ENCODE measurements at places on chromosomes 5 and 9.

GRCh38 chr5:172624996-172625964, 15.8 kb upstream of the NEURL1B start:
- DNase-seq = no peak

GRCh38 chr5:168317521-168318147, 26.2 kb downstream of the WWC1 start:
- no peak for DNase-seq

GRCh38 chr9:13063880-13064459, 215.5 kb downstream of the MPDZ start:
- no peak for DNase-seq

GRCh38 chr5:1245905-1246576, 20.9 kb downstream of the SLC6A18 start:
- no peak for DNase-seq

DNA sequence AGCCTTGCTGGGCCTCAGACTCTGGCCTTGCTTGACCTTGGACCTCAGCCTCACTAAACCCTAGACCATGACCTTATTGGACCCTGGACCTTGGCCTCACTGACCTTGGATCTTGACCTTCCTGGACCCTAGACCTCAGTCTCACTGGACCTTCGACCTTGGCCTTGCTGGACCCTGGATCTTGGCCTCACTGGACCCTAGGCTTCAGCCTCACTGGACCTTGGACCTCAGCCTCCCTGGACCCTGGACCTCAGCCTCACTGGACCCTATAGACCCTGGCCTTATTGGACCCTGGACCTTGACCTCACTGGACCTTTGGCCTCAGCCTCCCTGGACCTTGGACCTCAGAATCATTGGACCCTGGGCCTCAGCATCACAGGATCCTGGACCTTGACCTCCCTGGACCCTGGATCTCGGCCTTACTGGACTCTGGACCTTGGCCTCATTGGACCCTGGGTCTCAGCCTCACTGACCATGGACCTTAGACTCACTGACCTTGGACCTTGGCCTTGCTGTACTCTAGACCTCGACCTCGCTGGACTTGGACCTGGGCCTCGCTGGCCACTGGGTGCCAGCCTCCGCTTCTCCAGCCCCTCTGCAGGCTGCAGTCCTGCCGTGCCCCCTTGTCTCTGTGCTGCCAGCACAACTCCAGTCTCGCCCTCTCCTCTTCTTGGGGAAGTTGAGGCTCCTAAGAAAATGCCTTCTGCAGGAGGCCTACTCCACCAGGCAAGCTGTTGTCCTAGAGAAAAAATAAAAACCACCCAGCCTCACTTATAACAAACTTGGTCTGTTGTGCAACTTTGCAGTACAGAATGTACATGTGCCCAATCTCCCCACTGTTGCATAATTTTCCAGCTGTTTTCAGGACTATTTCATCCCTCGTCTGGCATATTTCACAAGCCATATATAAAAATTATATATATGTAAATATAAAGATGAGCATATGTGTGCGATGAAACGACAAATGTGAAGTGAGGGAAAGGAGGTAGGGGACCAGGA, 11.0 kb upstream of the ADAMTS2 start:
- no peak for DNase-seq

DNA sequence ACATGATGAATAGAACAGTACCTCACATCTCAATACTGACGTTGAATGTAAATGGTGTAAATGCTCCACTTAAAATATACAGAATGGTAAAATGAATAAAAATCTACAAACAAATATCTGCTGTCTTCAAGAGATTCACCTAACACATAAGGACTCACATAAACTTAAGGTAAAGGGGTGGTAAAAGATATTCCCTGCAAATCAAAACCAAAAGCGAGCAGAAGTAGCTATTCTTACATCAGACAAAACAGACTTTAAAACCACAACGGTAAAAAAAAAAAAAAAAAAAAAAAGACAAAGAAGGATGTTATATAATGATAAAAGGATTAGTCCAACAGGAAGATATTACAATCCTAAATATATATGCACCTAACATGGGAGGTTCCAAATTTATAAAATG, 214.0 kb upstream of the MAST4 start:
- DNase-seq = no peak

DNA sequence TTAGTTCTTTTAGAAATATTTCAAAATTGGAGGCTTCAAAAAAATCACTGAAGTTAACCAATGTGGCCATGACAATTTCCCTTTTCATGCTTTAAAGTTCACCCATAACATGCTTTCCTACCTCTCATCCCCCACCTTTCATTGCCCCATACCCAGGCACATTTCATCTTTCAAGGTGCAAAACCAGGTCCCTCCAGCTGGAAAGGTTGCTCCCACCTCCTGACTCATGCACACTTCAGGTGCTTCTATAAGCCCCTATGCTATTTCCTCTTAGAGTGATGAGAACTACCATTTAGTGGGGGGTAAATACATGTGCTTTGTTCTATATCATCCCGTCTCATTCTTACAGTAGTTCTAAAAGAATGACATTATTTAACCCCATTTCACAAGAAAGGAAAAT, 15.4 kb downstream of the FYB1 start:
- DNase-seq = no peak

- no peak for DNase-seq
These were observed 183.3 kb upstream of the PIK3R1 start for GRCh38 chr5:68032216-68032762.

GRCh38 chr9:7799944-7800285, 337 bp upstream of the DMAC1 start:
- DNase-seq = no peak

DNA sequence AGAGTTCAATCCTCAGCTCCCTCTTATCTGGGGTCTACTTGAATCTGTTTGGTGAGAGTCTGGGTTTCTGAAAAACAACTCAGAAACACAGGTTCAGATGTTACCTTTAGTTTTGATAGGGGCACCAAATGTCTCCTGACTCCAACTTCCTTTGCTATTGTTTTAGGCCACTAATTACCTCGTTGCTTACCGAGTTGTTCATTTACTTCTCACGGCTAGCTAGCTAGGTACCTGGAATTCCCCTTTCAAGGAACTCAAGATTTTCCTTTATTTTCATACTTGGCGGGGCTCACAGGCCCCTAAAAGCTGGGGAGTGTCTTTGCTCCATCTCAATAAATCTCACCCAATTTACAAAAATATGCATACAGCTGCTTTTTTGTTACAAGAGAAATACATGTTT, 111.4 kb downstream of the SLC28A3 start:
- DNase-seq = no peak

GRCh38 chr9:93944011-93944410, 11.1 kb downstream of the BARX1 start:
- DNase-seq = no peak

- no peak for DNase-seq
These were observed 1011.5 kb upstream of the ACO1 start for GRCh38 chr9:31372799-31373587.

DNA sequence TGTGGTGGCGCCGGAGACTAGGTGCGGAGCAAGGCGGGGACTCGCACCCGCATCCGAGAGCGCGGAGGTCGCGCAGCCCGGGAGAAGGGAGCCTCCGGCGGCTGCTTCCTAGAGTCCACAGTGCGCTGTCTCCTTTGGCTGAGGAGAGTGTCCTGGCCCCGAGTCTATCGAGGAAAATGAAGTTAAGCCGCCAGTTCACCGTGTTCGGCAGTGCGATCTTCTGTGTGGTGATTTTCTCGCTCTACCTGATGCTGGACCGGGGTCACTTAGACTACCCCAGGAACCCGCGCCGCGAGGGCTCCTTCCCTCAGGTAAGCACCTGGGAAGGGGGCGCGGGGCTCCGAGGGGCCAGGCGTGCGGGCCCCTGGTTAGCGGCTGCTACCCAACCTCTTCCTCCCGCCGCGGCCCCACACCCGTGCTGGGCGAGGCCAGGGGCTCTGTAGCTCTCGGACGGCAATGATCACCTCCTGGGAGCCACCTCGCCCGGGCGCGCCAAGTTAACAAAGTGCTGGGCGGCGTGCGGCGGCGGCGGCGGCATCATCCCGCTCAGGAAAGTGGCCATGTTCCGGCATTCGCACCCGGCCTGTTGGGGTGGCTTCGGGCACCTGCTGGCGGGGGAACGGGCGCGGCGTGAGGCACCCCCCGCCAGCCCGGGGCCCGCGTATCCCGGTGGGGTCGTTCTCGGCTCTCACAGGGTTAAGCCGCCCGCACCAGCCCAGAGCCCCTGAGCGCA, 681 bp downstream of the MAN2A1 start:
- DNase-seq = peak; percentile 37

DNA sequence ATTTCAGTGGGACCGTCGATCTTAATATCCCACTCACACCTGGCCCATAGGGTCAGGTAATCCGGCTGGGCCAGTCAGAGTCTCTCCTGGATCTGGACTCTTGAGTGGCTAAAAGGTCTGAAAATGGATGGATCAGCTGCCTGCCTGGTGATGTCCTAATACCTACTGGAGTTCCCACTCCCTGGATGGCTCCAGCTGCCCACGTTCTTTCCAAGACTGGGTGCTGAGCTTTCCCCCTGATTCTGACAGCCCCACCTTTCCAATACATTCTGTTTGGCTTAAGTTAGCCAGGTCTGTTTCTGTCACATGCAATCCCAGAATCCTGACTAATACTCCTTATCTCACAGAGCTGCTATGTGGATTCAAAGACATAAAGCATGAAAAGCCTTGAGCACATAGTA, 10.2 kb downstream of the SH3PXD2B start:
- no peak for DNase-seq

DNA sequence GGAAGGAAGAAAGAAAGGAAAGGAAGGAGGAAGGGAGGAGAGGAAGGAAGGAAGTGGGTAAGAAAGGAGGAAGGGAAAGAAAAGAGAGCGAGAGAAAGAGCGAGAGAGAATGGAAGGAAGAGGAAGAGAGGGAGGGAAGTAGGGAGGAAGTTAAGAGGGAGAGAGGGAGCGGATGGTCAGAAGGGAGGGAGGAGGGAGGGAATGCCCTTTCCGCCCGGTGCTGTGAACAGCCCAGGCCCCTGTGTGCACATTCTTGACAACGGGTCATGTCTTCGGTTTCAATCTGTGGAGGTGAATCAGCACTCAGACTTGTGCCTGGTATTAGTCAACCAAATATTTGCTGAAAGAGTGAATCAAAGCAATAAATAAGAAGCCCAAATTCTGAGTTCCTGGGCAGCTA, 39.2 kb downstream of the PRUNE2 start:
- DNase-seq = no peak

- DNase-seq = no peak
These were observed 40.0 kb downstream of the TMEM252 start for GRCh38 chr9:68500457-68501381.

DNA sequence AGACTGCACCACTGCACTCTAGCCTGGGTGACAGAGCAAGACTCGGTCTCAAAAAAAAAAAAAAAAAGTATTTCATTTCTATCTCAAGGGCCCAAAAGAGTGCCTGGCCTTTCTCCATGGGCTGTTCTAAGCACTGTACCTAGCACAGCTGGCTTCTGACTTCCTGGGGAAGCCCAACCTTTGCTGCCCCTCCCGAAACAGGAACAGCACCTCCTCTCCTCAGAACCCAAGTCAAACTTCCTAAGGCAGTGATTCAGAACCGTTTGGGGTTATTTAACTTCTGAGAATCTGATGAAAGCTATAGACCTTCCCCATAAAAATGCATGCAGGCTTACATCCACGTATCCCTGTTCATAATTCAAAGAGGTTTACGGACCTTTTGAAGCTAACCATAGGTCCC, 57.8 kb downstream of the NRG2 start:
- no peak for DNase-seq
